GM23338 (cell line): ENCODE measurements at places on chromosomes 11 and 22.
A peak's percentile ranks its signal among the peaks of the same experiment; 100 is the strongest.

DNA sequence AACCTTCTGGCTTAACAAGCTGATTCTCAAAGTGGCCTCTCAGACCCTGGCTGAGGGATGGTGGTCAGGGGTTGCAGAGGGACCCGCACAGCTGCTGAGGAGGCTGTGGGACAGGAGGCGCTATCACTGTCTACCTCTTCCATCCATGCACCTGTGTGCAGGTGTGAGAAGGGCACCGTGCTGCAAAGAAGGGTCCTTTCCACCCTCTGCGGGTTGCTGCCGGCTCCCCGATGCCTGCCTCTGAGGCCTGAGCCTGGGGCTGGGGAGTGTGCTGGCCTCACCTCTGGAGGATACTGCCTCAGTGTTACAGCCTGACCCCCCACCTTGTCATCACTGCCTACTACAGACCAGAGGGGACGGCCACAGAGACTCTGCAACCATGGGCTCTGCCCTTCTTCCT, 66.1 kb upstream of the B3GAT1 start:
- H3K4me3 ChIP-seq: no peak overlapping the region
- no peaks in the 10 kb centered on the region for H3K36me3 ChIP-seq
- DNase-seq: no peak
- peaks cover 20% of the 10 kb centered on the region for H3K4me1 ChIP-seq
- no peak overlapping the region for H3K27ac ChIP-seq

DNA sequence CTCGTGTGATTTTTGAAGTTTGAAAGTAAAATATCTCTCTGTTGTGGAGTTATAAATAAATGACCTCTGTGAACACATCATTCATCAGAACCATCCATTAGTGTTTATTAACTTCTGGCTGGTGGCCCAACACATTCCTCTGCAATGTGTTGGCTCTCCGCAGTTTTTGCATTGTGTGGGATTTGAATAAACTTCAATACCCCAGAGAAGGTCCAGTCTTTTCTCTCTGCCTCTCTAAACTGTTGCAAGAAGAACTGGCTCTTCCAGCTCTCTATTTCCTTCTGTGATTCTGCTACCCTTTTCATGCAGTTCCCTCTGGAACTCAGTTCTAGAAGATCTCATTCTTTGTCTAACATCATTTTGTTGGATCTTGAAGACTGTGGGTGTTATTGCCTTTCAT, 125.0 kb upstream of the ARHGAP42 start:
- no peaks in the 10 kb centered on the region for H3K36me3 ChIP-seq
- no peak overlapping the region for H3K4me3 ChIP-seq
- no peaks in the 10 kb centered on the region for H3K4me1 ChIP-seq
- no peaks in the 10 kb centered on the region for H3K27me3 ChIP-seq
- H3K27ac ChIP-seq: no peak overlapping the region

DNA sequence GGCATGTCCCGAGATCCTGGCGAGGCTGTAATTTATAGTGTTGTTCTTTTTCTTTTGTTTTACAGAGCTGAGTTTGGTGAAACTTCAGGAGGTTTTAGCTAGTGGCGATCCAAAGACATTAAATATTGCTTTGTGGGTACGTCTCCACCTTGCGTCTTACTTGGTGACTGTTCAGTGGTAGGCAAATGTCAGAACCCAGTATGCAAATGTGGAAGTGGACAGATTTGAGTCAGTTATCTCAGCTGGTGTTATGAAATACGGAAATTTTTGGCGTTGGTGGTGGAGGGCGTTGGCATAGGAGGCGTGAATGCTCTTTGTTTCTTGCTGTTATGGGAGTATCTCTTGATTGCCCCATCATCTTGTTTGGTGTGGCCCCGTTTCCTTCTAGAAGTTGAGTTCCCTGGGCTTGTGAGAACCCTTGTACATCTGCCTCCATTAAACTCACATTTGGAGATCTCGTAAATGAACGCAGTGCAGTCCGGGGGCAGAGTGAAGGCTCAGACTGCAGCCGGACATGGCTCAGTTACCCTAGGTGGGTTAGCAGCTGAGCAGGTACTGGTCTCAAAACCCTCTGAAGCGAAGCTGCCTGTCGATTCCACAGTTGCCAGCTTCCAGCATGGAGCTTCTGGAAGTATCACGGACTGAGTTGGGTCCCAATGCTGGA, 39.9 kb downstream of the PTPRJ start:
- no peak overlapping the region for H3K27ac ChIP-seq
- no peaks in the 10 kb centered on the region for H3K27me3 ChIP-seq

DNA sequence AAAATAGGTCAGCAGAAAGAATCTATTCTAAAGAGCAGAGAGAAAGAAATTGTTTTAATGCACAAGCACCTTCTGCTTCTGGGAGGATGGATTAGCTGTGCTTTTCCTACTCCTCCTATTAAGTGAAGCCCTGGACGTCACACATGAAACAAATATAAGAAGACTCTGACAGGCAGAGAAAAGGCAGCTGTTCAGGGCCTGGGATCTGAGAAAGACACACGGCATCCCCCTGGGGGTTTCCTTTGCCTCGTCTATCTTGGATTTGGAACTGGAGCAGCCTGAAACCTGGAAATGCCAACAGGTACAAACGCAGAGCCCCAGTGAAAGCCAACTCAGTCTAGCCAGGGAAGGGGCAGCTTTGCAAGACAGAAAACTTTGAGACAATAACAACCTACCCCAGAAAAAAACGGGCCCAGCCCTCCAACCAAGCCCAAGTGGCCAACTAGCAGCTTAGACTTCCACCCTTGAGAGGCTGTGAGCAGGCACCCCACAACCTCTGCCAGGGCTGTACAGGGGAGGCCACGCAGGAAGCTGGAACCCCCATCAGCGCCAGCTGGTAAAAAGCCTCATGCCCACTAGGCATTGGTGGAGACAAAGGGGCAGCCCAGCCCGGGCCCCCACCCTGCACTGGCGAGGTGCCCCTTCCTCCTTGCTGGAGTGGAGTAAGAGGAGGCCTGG, 7.3 kb downstream of the CERK start:
- no peak overlapping the region for H3K4me3 ChIP-seq
- no peaks in the 10 kb centered on the region for H3K27me3 ChIP-seq
- no peaks in the 10 kb centered on the region for H3K36me3 ChIP-seq
- peaks cover 3% of the 10 kb centered on the region for H3K4me1 ChIP-seq
- no peak overlapping the region for H3K27ac ChIP-seq
- no peak for DNase-seq

DNA sequence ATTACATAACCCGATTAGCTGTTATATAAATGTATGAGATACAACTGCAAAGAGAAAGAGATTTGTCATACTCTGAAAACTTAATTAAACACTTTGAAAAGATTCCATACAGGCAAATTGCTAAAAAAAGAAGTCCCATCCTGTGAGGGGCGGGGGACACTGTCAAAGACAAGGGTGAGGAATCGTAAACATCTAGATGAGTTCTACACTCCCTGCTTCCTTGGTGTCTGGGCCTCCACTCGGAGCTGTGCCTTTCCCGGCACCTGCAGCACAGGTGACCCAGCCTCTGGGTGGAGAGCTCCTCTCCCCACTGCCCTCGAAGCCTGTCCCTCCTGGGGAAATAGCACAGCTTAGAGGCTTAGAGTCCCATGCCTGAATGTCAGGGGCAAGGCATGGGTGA, 69.2 kb upstream of the CRYBB3 start:
- no peaks in the 10 kb centered on the region for H3K36me3 ChIP-seq
- H3K27me3 ChIP-seq: no peaks in the 10 kb centered on the region
- no peak overlapping the region for H3K27ac ChIP-seq
- no peak for DNase-seq
- H3K4me1 ChIP-seq: peaks cover 21% of the 10 kb centered on the region

GRCh38 chr11:67453816-67454732, 1.1 kb upstream of the CABP4 start:
- no peak for DNase-seq
- no peak overlapping the region for H3K4me3 ChIP-seq
- no peak overlapping the region for H3K27ac ChIP-seq
- no peaks in the 10 kb centered on the region for H3K4me1 ChIP-seq
- H3K36me3 ChIP-seq: no peaks in the 10 kb centered on the region

DNA sequence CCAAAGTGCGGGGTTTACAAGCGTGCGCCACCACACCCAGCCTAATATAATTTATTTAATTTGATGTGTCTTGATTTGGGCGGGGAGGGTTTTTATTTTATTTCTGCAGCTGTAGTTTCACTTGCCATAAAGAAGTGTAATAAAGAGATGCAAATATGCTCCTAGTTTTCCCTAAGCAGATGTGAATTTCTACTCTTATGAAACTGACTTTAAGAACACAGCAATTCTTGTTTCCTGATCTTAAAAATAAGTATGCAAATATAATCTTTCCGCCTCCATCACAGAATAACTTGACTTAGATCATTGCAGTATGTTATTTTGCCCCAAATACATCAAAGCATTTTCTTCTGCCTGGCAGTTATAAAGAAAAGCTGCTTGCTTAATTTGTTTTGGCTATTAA, 4.4 kb downstream of the SPCS2 start:
- no peaks in the 10 kb centered on the region for H3K27me3 ChIP-seq
- no peak overlapping the region for H3K27ac ChIP-seq
- H3K4me3 ChIP-seq: no peak overlapping the region
- no peak for DNase-seq

GRCh38 chr22:48428631-48429371, 1398.9 kb downstream of the BRD1 start:
- no peaks in the 10 kb centered on the region for H3K27me3 ChIP-seq
- H3K27ac ChIP-seq: no peak overlapping the region
- H3K4me3 ChIP-seq: no peak overlapping the region
- H3K36me3 ChIP-seq: no peaks in the 10 kb centered on the region

- DNase-seq: no peak
- no peaks in the 10 kb centered on the region for H3K27me3 ChIP-seq
- peaks cover 6% of the 10 kb centered on the region; the same call in 1 of the 2 replicates for H3K4me1 ChIP-seq
- no peak overlapping the region for H3K4me3 ChIP-seq
Measured at GRCh38 chr11:15688351-15688792, 573.6 kb downstream of the INSC start.

DNA sequence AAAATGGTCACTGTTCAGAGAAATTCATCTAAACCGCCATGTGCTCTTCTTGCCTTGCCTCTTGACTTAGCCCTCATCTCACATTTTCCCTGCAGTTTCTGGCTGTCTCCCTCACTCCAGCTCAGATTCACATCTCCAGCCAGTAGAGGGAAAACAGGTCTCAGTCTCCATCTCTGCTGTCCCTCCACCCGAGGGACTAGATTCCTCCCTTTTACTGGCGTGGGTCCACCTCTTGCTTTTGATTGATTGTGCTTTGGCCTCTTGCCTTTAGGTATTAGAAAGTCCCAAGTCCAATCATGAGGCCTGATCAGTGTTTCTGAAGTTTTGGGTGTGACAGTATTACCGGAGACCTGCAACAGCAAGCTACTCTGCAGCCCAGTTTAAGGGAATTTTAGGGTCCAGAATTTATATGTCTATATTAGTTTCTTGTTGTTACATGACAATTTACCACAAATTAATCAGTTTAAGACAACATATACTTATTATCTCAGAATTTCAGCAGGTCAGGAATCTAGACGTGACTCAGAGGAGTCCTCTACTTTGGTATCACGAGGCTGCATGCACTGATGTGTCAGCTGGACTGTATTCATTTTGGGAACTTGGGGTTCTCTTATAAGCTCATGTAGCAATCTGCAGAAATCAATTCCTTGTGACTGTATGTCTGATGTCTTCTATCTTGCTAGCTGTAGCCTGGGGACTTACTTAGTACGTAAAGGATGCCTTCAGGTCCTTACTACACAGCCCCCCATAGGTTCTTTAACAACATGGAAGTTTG, 805.2 kb upstream of the CCDC90B start:
- no peaks in the 10 kb centered on the region for H3K36me3 ChIP-seq
- no peak overlapping the region for H3K4me3 ChIP-seq
- peak; percentile 21 for DNase-seq
- H3K4me1 ChIP-seq: no peaks in the 10 kb centered on the region
- H3K27ac ChIP-seq: no peak overlapping the region

DNA sequence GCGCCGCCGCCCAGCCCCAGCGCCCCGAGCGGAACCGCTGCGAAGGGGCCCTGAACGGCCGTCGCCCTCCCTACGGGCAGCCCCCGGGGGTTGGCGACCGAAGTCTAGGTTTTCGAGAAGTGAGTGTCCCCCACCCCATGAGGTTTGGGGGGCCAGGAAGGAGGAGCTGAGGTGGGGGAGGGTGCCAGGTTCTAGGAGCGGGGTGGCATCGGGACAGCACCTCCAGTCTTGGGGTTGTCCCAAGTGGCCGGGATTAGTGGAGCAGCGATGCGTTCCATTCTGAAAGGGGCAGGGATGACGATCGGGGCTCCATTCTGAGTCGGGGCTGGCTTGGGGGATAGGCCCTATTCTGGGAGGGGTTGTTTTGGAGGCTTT, 408 bp downstream of the PPP2R5B start:
- no peak overlapping the region for H3K27ac ChIP-seq
- H3K4me3 ChIP-seq: peak overlapping the region; percentile 90
- no peaks in the 10 kb centered on the region for H3K36me3 ChIP-seq
- no peaks in the 10 kb centered on the region for H3K27me3 ChIP-seq
- peaks cover 4% of the 10 kb centered on the region; the same call in 1 of the 2 replicates for H3K4me1 ChIP-seq

- H3K27me3 ChIP-seq: no peaks in the 10 kb centered on the region
- no peak overlapping the region for H3K27ac ChIP-seq
- no peak for DNase-seq
Measured at GRCh38 chr11:67544616-67545242, 21.5 kb upstream of the CABP2 start.

- H3K27ac ChIP-seq: no peak overlapping the region
- H3K27me3 ChIP-seq: no peaks in the 10 kb centered on the region
- no peaks in the 10 kb centered on the region for H3K4me1 ChIP-seq
- DNase-seq: peak; percentile 56
- H3K4me3 ChIP-seq: peak overlapping the region; percentile 48; the same call in 1 of the 2 replicates
- no peaks in the 10 kb centered on the region for H3K36me3 ChIP-seq
Measured at GRCh38 chr11:134762248-134763029, 350.4 kb upstream of the B3GAT1 start.

DNA sequence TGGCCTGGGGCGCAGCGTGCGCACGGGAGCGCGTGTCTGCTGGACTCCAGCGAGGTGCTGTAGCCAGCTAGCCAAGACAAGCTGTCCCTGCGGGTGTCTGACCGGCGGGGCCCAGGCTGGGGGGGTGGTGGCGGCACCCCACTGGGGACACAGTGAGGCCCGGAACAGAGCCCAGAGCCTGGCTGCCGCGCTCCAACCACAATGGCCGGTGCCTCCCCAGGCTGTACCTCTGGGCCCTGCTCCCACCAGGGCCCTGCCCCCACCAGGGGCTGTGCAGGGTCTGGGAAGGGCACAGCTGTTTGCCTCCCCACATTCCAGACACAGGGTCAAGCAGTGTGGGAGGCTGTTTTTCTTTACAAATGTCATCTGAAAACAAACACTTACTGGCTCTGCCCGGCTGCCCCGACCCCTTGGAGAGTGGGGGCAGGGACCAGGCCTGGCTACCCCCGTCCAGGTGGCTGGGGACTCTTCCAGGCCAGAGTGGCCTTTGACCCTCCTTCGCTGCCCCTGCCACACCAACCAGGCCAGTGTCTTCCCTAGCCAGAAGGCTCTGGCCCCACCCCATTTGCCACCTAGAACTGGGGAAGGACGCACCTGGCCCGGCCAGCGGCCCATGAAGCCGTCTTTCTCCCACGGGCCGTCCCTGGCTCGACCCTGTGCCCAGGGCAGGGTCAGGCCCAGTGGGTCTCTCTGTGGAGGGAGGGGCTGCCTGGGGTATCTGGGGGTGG, 14.6 kb downstream of the H19 start:
- H3K4me1 ChIP-seq: no peaks in the 10 kb centered on the region
- H3K4me3 ChIP-seq: no peak overlapping the region
- no peak for DNase-seq
- H3K36me3 ChIP-seq: no peaks in the 10 kb centered on the region

- H3K4me3 ChIP-seq: no peak overlapping the region
- peaks cover 9% of the 10 kb centered on the region; the same call in 1 of the 2 replicates for H3K4me1 ChIP-seq
- H3K27me3 ChIP-seq: 0 out of 2 replicates have a peak, but pooled peaks cover 3% of the 10 kb centered on the region
Measured at GRCh38 chr11:32386770-32387377, 48.5 kb downstream of the WT1 start.
